ENCODE measurements at places on chromosomes 4 and X.

DNA sequence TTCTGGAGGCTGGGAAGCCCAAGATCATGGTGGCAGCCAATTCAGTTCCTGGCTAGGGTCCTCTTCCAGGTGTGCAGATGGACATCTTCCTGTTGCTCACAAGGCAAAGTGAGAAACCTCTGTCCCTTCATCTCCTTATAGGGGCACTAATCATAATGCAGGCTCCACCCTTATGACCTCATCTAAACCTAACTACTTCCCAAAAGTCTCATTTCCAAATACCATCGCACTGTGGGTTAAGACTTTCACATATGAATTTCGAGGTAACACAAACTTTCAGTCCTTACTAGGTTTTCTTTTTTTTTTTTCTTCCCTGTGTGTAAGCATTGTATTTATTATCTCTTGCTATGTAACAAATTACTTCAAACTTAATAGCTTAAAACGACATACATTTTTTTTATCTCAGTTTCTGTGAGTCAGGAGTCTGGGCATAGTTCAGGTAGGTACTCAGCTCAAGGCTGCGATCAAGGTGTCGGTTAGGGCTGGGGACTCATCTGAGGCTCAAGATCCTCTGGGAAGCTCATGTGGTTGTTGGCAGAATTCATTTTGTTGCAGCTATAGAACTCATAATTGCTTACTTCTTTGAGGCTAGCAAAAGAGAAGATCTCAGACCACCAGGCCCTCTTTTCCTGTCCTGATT lies 204.7 kb upstream of the STK26 start:
- DNase-seq = no peak

DNA sequence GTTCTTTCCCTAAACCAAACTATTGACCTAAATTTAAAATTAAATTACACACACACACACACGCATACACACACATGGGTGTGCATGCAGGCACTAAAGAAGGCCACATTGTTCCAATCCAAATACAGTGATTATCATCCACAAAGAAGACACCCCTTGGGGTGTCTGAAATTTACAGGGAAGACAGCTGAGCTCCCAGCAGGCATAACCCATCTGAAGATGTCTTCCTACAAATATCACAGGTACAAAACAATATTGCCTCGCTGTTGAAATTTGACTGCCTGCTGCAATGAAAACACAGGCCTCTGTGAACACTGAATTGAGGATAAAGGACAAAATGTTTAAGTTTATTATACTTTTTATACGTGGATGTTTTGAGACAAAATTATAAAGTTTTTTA lies 50.2 kb upstream of the SLC7A11 start:
- no peak for DNase-seq

DNA sequence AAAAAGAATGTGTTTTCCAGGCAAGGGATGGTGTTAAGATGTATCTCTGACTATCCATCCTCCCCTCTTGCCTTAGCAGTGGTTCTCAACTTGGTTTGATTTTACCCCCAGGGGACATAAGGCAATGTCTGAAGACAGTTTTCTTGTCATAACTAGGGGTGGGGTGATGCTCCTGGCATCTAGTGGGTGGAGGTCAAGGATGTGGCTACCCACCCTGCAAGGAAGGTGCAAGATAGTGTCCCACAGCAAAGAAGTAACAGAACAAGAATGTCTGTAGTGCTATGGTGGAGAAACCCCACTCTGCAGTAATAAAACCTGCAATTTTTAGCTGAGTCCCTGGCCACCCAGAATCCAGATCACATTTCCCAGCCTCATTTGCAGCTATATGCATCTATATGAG lies 81.2 kb upstream of the TBL1X start:
- no peak for DNase-seq

- DNase-seq = no peak
Observed at GRCh38 chrX:105765691-105766090, 56.6 kb upstream of the NRK start.

- DNase-seq = no peak
Observed at GRCh38 chr4:26248647-26249046, 72.2 kb upstream of the RBPJ start.

DNA sequence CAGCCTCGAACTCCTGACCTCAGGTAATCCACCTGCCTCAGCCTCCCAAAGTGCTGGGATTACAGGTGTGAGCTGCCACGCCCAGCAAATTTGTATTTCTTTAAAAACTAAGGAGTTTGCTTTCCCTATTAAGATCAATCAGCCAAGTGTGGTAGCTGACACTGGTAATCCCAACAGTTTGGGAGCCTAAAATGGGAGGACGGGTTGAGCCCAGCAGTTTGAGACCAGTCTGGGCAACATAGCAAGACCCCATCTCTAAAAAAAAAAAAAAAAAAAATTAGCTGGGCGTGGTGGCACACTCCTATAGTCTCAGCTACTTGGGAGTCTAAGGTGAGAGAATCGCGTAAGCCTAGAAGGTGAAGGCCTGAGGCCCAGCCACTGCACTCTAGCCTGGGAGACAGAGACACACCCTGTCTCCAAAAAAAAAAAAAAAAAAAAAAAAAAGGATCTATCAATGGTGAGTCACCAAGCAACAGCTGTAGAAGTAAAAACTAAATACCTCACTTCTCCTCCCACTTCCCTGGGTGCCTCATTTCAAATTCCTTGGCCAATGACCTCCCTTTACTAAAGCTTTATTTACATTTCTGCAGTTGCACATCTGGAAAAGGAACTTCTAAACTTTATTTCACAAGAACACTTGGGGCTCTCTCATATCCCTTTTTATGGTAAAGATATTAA lies 54.5 kb downstream of the LDB2 start:
- DNase-seq = no peak

DNA sequence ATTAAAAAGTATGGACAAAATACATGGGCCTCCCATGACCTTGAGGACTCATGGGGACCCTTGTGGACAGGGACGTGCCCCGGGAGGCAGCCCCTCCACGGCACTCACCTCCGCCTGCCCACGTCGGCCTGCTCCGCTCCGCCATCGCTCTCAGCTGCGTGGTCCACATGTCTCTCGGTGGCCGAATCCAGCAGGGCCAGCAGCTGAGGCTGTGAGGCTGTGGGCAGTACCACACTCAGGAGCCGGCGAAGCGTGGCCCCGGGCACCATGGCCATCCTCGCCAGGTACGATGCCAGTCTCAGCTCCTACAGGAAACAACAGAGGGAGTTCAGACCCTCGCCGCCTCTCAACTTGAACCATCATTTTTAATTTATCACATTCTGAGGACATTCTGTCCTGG lies 140.0 kb downstream of the EVC2 start:
- DNase-seq = no peak

DNA sequence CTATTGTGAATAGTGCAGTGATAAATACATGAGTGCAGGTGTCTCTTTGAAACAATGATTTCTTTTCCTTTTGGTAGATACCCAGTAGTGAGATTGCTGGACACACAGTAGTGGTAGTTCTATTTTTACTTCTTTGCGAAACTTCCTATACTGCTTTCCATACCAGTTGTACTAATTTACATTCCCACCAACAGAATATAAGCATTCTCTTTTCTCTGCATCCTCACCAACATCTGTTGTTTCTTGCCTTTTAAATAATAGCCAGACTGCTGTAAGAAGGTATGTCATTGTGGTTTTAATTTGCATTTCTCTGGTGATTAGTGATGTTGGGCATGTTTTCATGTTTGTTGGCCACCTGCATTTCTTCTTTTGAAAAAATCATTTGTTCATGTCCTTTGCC lies 105.9 kb downstream of the COL4A6 start:
- DNase-seq = no peak

GRCh38 chrX:115112411-115112810 lies 76.8 kb upstream of the RBMXL3 start:
- DNase-seq = no peak

GRCh38 chrX:11665168-11666111 lies at the start of gene ARHGAP6:
Gene ARHGAP6 (minus strand): TSS chrX:11665920. CDS start chrX:11664828, 1,092 bp downstream.
- DNase-seq = no peak

DNA sequence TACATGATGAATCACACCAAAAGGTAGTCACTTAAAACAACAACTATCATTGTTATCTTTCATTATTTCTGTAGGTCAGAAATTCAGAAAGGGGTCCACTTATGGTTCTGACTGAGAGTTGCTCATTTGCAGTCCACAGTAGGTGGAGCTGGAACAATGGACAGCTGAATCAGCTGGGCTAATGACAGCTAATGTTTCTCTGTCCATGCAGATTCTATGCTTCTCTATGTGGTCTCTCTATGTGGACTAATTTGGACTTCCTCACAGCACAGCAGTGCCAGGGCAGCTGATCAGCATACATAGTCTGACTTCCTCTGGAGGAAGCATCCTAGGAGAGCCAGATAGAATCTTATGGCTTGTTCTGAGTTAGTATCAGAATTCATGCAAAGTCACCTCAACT lies 131.7 kb upstream of the INTU start:
- DNase-seq = no peak

- no peak for DNase-seq
Observed at GRCh38 chr4:160143574-160143973, 1040.7 kb downstream of the RAPGEF2 start.

GRCh38 chr4:37490391-37491347 lies 195.5 kb downstream of the RELL1 start:
- no peak for DNase-seq

GRCh38 chrX:47179221-47179927 lies 14.3 kb upstream of the UBA1 start:
- DNase-seq = no peak

DNA sequence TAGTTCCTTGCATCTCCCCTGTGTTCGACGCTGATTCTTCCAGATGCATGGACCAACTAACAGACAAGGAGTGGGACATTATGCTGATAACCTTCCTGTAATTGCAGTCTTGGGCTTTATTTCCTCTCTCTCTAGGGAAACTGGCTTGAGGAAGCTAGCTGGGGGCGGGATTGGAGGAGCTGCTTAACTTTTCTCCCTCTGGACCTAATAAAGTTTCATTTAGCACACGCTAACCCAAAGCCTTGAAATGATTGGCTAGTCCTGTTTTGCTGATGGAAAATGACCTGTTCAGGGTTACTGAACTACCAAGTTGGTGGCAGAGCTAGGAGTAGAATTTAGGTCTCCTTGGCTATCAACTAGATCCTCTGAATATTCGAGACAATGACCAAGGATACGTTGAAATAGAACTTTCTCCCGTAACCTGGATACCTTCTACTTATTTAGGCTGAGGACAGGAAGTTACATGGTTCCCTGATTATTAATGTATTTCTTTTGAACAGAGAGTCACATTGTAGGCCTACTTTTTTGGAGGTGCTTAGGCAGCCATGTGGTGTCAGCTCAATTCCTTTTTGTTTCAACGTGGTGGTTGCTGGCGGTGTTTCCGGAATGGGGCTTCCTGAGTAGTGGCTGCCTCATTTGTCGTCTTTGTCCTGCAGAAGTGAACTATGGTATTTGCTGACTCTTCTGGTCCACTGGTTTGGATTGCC lies 2.0 kb downstream of the PGK1 start:
- no peak for DNase-seq

- DNase-seq = no peak
Observed at GRCh38 chr4:131526686-131527085, 1622.4 kb upstream of the PCDH10 start.

DNA sequence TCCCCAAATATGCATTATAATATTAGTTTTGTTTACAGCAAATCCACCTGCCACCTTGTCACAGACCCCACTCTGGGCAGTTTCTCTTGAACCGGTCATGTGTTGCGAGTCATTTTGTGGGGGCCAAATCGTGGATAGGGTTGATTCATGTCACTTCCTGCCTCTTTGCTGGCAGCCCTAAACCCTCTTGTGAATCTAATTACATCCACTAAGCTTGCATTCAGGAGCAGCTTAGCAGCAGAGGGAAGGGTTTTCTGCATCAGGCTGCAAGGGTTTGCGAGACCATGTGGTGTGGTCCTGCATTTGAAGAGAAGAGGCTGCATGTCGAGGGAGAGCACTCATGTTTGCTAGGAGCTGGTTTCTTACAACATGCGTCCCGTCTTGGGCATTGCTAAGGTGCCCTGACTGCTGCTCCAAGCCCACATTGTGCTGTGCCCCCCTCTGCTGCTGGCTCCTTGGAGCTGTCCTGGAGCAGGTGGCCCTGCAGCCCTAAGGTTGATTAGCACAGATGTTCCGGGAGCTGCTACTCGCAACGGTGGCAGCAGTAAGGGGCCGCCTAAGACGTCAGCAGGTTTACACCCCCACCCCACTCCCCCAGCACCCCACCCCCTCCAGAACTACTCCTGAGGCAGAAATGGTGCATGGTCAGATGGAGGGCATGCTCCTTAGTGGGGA lies 88.9 kb upstream of the CLDN34 start:
- DNase-seq = no peak

DNA sequence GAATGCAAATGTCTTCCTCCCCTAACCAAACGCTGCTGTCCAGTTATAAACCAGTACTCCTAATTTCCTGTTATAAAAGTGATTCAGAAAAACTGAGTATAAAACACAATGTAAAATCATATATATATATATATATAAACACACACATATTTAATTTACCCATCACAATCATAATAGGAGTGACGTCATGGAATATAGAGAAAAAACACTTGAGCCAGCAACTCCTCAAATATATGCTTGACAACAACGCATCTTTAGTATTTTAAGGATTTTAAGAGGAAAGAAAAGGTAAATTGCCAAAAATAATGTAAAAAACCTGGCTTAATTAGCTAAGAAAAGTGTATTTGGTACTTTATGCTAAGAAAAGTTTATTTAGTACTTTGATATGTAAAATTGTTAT lies 2701.7 kb downstream of the PCDH7 start:
- no peak for DNase-seq

- DNase-seq = peak; percentile 2
Observed at GRCh38 chr4:25926462-25926861, 12.4 kb downstream of the SMIM20 start.

GRCh38 chr4:156959298-156959702 lies 12.3 kb downstream of the PDGFC start:
- no peak for DNase-seq

DNA sequence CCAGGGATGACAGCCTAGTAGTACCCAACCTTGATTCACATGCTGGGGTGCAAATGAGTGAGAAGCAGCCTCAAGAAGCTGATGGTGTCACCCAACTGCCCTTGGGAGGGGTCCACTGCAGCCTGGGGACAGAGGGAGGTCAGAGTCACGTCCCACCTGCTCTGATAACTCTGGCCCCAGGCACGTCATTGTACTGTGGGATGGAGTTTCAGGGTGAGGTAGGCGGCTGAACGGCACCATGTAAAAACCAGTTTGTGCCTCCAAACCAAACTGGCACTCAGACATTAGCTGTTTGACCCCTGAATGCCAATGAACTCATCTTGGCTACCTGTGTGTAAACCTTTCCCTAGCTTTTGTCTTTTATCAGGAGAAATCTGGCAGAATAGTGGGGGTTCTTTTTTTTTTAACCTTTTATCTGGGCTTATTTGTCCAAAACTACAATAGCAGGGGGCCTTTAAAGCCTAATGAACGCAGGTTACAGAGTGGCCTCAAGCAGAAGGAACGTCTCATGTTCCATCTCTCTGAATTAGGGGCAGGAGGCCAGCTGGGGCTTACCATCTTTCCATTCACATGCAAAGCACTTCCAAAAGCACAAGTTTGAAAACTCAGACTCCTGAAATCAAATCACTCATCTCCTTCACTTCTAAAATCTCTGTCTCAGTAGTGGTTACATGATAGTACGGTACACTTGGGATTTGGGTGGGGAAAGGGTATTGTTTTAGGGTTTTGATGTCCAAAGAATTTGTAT lies 89.4 kb downstream of the IRF2 start:
- DNase-seq = no peak

Data from activated CD4-positive, CD25-positive, alpha-beta regulatory T cell (primary cell).